Stimulated activated CD8-positive, alpha-beta memory T cell treated with anti-CD3 and anti-CD28 coated beads, Interleukin-12 subunit alpha, Interleukin-12 subunit beta, amount 100 ng/mL, for 4 hours (primary cell): ENCODE measurements at places on chromosomes 11 and 22.

- no peak for DNase-seq
Observed at GRCh38 chr22:23608583-23608982, 23.5 kb downstream of the DRICH1 start.

DNA sequence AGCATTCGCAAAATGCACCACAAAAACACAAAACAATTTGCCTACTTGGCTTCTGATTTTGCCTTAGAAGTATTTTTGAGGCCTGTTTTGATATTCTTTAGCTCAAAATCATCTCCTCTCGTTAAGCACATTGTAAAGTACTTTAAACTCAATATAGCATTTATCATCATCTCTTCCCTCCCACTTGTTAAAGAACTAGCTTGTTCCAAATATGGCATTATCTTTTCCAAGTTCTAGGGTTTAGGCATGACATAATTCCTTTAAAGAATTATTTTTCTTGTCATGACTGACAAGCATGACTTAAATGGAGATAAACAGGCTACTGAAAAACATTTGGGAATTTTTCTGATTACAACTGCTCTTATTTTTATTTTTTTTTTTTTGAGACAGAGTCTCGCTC is 21.3 kb downstream of the CELF1 start:
- DNase-seq, result no peak

DNA sequence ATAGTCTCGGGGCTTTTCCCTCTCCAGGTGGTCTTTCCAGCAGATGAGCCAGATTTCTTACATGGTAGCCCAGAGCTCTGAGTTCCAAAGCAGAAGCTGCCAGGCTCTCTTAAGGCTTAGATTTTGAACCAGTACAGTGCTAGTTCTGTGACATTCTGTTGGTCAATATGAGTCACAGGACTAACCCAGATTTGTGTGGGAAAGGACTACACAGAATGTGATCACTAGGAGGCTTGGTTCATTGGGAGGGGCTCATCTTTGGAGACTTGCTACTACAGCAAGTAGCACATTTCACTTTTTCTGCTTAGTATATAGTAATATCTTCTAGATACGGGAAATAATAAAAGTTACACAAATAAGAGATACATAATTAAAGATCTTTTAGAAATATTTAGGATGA is 24.1 kb downstream of the RNF214 start:
- no peak for DNase-seq

- DNase-seq, result no peak
Observed at GRCh38 chr11:102345904-102346303, 1.1 kb upstream of the BIRC2 start.

- DNase-seq, result no peak
Observed at GRCh38 chr22:23762842-23763578, at the start of gene C22orf15. C22orf15 (plus strand) TSS chr22:23762990; CDS start chr22:23763307, 317 bp downstream.

DNA sequence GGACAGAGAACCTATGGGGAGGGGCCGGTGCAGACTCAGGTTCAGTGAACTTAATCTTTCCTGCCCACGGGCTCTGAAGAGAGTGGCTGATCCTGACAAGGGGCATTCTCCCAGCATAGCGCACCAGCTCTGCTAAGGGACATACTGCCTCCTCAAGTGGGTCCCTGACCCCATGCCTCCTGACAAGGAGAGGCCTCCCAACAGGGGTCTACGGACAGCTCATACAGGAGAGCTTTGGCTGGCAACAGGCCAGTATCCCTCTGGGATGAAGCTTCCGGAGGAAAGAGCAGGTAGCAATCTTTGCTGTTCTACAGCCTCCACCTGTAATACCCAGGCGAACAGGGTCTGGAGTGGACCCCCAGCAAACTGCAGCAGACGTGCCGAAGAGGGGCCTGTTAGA is 394.0 kb downstream of the LRRC4C start:
- no peak for DNase-seq

GRCh38 chr11:111921541-111922230 is 3.0 kb downstream of the C11orf52 start:
- DNase-seq, result no peak

GRCh38 chr22:27348634-27349033 is 452.9 kb downstream of the MN1 start:
- DNase-seq, result no peak

GRCh38 chr11:36724742-36725385 is 126.8 kb upstream of the RAG2 start:
- DNase-seq, result no peak

DNA sequence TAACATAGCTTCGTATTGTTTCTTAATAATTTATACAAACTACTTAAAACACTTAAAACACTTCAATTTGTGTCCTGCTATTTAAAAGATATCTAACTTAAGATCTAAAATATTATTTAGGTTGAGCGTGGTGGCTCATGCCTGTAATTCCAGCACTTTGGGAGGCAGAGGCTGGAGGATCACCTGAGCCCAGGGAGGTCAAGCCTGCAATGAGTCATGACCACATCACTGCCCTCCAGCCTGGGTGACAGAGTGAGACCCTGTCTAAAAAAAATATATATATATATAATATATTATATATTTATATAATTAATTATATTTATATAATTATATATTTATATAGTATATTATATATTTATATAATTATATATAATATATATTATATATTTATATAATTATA is 4.2 kb upstream of the CTR9 start:
- DNase-seq, result no peak

DNA sequence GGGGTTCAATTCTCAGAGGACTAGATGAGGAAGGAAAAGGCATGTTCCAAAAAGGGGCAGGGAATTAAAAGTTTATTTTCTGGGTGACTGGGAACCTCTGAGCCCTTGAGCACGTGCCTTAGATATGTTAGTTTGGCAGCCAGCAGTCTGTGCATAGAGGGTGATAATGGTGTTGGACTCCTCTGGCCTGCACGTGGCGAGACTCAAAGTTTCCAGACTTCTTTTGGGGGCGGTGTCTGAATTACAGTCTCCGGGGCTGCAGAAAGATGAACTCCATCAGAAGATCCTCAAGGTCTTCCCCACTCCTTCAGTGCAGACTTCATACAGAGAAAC is 861 bp upstream of the ZNRF3 start:
- peak; percentile 13 for DNase-seq

GRCh38 chr11:92489826-92490399 is 265.3 kb downstream of the FAT3 start:
- DNase-seq, result no peak

GRCh38 chr11:10351765-10352641 is 47.1 kb downstream of the ADM start:
- no peak for DNase-seq

DNA sequence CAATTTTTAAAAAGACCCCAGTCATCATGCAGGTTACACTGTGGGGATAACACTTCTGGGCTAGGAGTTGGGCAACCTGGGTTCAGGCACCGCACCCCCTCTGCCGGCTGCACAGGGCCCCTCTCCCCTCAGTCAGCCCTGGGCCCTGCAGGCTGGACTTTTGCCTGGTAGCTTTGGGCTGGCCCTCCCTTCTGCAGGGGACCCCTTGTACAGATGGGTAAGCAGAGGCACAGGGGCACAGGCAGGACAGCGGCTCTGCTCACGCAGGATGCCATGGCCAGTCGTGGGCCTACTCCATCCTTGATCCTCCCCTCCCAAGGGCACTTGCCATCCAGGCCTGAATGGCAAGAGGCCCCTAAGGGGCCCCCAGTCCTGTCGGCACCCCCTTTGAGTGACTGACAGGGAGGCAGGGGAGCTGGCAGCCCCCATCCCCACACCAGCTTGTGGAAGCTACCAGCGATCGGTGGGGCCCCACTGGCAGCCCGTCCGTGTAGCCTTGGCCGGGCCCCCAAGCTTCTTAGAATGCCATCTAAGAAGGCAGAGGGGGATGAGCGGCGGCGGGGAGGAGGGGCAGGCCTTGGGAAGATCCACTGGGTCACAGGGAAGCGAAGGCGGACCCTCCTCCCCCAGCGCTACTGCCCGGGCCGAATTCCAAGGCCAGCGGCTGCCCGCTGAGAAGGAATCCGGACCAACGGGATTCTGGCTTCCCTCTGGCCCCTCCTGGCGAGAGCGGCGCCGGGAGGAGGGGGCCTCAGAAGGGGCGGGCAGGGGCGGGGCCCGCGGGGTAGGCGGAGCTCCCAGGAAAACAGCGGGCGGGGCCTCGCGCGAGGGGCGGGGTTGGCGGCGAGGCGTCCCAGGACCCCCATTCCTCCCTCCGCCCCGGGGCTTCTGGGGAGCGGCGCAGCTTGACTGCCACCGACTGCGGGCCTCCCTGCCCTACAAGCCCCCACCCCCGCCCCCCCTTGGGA is 6.8 kb upstream of the CHKA start:
- DNase-seq, result no peak

- peak; percentile 28 for DNase-seq
Observed at GRCh38 chr11:32893343-32894148, 935 bp downstream of the QSER1 start.

DNA sequence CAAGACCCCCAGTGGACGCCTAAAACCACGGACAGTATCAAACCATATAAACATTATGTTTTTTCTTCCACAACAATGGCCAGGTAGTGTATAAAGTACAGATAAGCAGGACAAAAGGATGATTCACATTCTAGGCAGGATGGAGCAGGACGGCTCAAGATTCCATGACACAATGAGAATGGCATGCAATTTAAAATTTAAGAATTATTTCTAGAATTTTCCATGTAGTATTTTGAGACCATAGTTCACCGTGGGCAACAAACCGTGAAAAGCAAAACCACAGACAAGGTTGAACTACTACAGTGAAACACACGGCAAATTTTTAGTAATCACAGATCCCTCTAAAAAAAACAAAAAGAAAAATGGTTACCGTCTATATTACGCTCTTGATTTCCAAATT is 7.5 kb downstream of the NARS2 start:
- no peak for DNase-seq

GRCh38 chr11:88175569-88176075 is 379 bp upstream of the RAB38 start:
- DNase-seq, result no peak

DNA sequence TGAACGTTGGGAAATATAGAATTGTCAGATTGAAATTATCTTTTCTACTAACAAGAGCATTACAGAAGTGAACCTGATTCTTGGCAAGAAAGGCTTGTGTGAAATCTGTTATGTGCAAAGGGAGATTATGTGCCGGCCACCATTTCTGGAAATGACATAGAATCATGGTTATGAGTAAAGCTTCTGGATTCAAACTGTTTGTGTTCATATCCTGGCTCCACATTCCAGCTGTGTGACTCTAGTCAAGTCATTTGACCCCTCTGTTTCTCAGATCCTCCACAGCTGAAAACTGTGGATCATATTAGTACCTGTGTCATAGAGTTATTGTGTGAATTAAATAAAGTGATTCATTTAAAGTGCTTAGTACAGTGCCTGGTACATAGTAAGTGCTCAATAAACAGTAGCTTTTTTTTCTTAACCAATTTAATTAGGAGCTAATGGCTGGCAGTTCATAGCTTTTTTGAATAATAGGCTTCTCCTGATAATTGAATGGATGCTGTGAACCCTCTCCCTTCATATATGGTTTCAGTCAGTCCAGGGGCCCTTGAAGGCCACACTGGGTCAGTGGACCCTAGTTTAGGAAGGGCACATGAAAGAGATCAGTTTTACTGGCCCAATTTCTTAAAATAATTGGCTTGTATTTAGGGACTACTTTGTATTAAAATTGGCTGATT is 34.6 kb downstream of the EHF start:
- no peak for DNase-seq

DNA sequence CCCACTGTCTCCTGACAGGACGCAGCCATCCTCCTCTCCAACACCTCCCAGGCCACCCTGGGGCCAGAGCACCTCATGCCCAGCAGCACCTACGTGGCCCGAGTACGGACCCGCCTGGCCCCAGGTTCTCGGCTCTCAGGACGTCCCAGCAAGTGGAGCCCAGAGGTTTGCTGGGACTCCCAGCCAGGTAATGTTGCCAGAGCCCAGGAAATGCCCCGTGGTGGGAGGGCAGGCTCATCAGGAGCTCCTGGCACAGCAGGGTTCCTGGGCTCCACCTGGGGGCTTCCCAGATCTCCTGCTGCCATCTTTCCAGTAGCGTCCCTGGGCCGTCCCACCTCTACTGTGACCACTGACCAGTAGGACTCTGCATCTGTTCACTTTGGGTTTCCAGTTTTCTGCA is 16.2 kb downstream of the CSF2RB start:
- DNase-seq, result no peak

DNA sequence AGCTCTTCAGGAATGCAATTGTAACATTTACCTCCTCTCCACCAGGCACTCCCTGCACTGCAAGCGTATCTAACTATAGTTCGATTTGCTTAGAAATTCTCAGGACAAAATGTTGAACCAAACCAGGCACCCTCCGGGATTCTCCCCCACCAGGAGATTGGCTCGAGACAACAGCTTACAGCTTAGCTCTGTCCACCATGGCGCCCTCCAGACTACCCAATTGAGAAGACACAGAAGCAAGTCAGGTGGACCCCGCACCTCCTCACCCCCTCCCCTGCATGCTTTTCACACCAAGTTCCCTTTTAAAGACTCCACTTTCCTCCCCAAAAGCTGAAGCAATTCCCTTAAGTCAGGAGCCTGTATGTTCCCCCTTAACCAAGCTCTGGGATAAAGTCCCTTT is 34.7 kb upstream of the RFPL3 start:
- DNase-seq, result no peak

- no peak for DNase-seq
Observed at GRCh38 chr22:45112136-45112879, 51.4 kb upstream of the NUP50 start.

DNA sequence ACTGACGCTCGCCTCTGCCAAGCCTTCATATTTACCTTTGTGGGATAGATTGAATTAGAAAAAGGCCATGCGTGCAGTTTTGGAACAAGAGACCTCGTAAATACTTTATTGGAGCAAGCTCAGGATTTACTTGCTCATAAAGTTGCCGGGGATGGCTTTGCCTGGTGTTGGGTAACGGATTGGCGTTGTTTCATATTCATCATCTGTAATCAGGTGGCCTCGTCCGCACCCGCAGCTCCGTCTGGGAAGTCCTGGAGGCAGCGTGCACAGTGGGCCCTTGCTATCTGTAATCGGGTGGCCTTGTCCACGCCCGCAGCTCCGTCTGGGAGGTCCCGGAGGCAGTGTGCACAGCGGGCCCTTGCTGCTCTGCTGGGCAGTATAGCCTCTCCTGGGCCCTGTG is 1209.3 kb downstream of the BRD1 start:
- DNase-seq, result no peak

GRCh38 chr22:36442506-36443197 is 38.8 kb downstream of the TXN2 start:
- no peak for DNase-seq

GRCh38 chr11:61575886-61576861 is 4.7 kb downstream of the SYT7 start:
- DNase-seq, result no peak
